Pancreas (tissue), 10 donors: ENCODE measurements at places on chromosomes 5 and 9. TPM values are rescaled to one million over a fixed set of nuclear protein-coding genes. Genes with fewer than 3 reads are reported as not detected.

- H3K27me3 ChIP-seq = no peaks in the 10 kb centered on the region
- no peak overlapping the region for H3K27ac ChIP-seq
- no peak overlapping the region for H3K4me3 ChIP-seq
Measured at GRCh38 chr5:14016549-14016948, 72.1 kb upstream of the DNAH5 start.

DNA sequence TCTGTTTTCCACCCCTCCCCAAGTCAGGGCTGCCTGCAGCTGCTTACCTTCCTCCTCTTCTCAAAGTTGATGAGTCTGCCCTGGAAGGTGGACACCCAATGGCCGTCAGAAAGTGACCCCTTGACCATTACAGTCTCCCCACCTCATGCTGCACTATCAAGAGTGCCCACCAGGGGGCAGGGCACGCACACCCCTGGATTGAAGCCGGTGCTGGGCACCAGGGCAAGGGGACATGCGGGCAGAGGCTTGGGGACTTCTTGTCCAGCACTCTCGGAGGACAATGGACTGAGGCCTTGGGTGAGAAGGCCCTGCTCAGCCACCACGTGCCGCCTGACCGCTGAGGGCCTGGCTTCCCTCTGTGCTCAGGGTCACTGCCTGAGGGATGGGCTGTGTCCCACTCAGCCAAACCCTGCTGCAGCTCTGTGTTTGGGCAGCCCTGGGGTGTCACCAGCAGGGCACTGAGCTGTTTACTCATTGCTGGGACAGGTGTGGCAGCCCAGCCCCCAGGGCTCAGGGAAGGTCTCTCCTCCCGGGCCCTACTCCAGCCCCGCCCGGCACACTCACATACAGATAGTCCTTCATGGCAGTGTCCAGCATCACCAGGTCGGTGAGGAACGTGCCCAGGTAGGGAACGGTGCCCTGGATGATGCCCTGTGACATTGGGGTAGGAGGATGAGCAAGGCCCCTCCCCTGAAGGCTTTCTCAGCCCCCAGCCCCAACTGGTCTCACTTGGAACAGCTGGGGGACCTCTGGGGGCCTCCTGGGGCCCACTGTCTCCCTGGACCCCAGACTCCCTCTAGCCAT lies 17.7 kb downstream of the RALGDS start:
- DNase-seq = peak; percentile 78
- no peaks in the 10 kb centered on the region for H3K27me3 ChIP-seq
- H3K4me1 ChIP-seq = no peaks in the 10 kb centered on the region
- no peak overlapping the region for H3K4me3 ChIP-seq

The ARID3C gene
- not detected for total RNA-seq

- H3K4me1 ChIP-seq = no peaks in the 10 kb centered on the region
- no peak overlapping the region for H3K4me3 ChIP-seq
- no peaks in the 10 kb centered on the region for H3K27me3 ChIP-seq
- no peak for DNase-seq
Measured at GRCh38 chr9:115799734-115800133, 353.9 kb upstream of the PAPPA start.

- no peaks in the 10 kb centered on the region for H3K27me3 ChIP-seq
- no peaks in the 10 kb centered on the region for H3K36me3 ChIP-seq
- no peak for DNase-seq
- H3K27ac ChIP-seq = no peak overlapping the region
- no peak overlapping the region for H3K4me3 ChIP-seq
Measured at GRCh38 chr5:74030371-74030770, 404.4 kb downstream of the ARHGEF28 start.

DNA sequence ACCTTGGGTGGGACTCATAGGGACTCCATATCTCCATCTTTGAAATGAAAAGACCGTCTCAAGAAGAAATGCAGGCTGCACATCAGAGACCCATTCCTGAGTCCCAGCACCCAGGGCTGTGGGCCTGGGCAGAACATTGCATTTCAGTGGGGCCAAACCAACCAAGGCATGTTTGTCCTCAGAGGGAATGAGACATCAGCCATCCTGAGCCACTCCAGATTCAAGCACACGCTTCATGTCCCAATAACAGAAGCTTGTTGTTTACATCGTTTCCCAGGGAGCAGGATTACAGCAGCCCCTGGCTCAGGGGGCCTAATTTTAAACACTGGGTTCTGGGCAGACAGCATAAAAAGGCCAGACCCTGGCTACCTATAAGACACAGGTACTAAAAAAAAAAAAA lies 24.3 kb downstream of the DUSP1 start:
- no peaks in the 10 kb centered on the region for H3K36me3 ChIP-seq
- no peaks in the 10 kb centered on the region for H3K4me1 ChIP-seq
- no peaks in the 10 kb centered on the region for H3K27me3 ChIP-seq
- no peak overlapping the region for H3K4me3 ChIP-seq
- no peak for DNase-seq

DNA sequence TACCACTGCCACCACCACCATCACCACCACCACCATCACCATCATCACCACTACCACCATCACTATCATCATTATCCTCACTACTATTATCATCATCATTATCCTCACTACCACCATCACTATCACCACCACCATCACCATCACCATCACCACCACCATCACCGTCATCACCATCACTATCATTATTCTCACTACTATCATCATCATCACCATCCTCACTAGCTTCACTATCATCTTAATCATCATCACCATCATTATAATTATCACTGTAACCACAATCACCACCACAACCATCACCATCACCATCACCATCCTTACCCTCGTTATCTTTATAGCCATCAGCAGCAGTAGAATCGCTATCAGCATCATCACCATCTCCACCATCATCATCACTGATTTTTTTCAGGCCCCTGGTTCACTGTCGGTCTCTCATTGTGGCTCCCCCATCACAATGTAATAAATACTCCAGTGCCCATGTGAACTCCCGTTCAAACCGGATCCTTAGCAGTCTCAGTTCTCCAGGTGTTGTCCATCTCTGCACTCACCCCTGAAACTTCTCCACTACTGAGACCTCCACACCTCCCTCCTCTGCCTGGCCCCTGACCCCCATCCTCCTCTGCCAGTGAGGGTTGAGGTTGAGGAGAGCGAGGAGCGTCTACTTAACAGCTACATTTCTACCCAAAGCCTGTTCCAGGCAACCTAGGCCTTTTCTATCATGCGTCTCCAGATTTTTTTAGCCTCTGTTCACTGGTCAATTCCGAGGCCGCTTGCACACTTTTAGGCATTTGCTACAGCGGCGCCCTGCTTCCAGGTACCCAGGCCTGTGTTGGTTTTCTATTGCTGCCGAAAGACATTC lies 238.2 kb downstream of the PBX3 start:
- no peak overlapping the region for H3K4me3 ChIP-seq
- H3K4me1 ChIP-seq = no peaks in the 10 kb centered on the region
- no peak overlapping the region for H3K27ac ChIP-seq
- H3K27me3 ChIP-seq = no peaks in the 10 kb centered on the region

- peaks cover 56% of the 10 kb centered on the region for H3K4me1 ChIP-seq
- H3K27ac ChIP-seq = no peak overlapping the region
- no peaks in the 10 kb centered on the region for H3K27me3 ChIP-seq
- H3K36me3 ChIP-seq = no peaks in the 10 kb centered on the region
Measured at GRCh38 chr5:132428484-132429462, 59.3 kb downstream of the SLC22A5 start.

- H3K27ac ChIP-seq = no peak overlapping the region
- H3K27me3 ChIP-seq = no peaks in the 10 kb centered on the region
- H3K4me1 ChIP-seq = no peaks in the 10 kb centered on the region
- H3K36me3 ChIP-seq = no peaks in the 10 kb centered on the region
- no peak overlapping the region for H3K4me3 ChIP-seq
- DNase-seq = no peak
Measured at GRCh38 chr9:77751341-77752091, 103.4 kb upstream of the GNA14 start.

The FAM219A gene
- total RNA-seq = 4.5 TPM

GRCh38 chr5:110785356-110785755 lies 46.5 kb downstream of the SLC25A46 start:
- no peak overlapping the region for H3K27ac ChIP-seq
- no peaks in the 10 kb centered on the region for H3K4me1 ChIP-seq
- DNase-seq = no peak
- H3K4me3 ChIP-seq = no peak overlapping the region
- H3K27me3 ChIP-seq = no peaks in the 10 kb centered on the region
- H3K36me3 ChIP-seq = no peaks in the 10 kb centered on the region

- no peak overlapping the region for H3K27ac ChIP-seq
- H3K4me3 ChIP-seq = no peak overlapping the region
- H3K36me3 ChIP-seq = no peaks in the 10 kb centered on the region
- DNase-seq = no peak
Measured at GRCh38 chr5:89055015-89055694, 172.2 kb upstream of the MEF2C start.

The RNF44 gene
- 17.2 TPM for total RNA-seq

DNA sequence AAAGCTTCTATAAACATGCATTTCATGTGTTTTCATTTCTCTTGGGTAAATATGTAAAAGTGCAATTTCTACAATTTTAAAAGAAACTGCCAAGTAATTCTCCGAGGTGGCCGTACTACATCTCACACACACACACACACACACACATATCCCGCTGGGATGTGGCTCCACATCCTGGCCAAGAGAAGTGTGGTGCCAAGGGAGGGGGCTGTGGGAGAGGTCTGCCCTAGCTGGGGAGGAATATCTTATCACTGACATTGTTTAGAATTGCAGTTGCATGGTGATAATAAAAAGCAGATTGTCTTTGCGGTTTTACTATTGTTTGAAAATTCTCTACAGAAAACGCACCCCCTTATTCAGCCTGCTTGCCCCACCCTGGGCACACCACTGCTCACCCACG lies 558.4 kb downstream of the BNC2 start:
- no peak for DNase-seq
- H3K4me1 ChIP-seq = peaks cover 7% of the 10 kb centered on the region
- H3K27me3 ChIP-seq = no peaks in the 10 kb centered on the region
- no peaks in the 10 kb centered on the region for H3K36me3 ChIP-seq

The ADAMTS19 gene
- total RNA-seq = 0.06 TPM

The MAP1B gene
- total RNA-seq = 16.8 TPM
